HTR-8/SVneo (cell line): ENCODE measurements at places on chromosomes 12 and 14.

GRCh38 chr14:90093942-90094595 is 32.3 kb downstream of the KCNK13 start:
- DNase-seq: no peak

GRCh38 chr12:92971859-92972524 is 42.9 kb upstream of the EEA1 start:
- DNase-seq: no peak

- DNase-seq: no peak
Measured at GRCh38 chr14:77026930-77027537, 1.5 kb downstream of the IRF2BPL start.

DNA sequence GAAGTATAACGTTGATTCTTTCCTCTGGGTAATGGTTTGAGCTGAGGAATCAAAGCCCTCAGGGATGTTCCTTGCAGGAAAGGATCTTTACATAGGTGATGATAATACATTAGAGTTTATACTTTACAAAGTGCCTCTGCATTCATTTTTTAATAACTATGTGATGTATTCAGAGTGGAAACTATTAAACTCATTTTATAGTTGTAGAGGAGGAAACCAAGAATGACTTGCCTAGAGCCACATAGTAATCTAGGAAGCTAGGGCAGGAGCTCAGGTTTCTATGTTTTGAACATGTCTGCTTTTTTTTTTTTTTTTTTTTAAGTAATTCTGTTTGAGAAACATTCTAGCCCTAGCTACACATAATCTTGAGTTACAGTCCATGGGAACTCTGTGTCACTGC is 117.3 kb downstream of the TXNDC16 start:
- DNase-seq: no peak

- DNase-seq: no peak
Measured at GRCh38 chr14:68269136-68269927, 449.8 kb downstream of the RAD51B start.

DNA sequence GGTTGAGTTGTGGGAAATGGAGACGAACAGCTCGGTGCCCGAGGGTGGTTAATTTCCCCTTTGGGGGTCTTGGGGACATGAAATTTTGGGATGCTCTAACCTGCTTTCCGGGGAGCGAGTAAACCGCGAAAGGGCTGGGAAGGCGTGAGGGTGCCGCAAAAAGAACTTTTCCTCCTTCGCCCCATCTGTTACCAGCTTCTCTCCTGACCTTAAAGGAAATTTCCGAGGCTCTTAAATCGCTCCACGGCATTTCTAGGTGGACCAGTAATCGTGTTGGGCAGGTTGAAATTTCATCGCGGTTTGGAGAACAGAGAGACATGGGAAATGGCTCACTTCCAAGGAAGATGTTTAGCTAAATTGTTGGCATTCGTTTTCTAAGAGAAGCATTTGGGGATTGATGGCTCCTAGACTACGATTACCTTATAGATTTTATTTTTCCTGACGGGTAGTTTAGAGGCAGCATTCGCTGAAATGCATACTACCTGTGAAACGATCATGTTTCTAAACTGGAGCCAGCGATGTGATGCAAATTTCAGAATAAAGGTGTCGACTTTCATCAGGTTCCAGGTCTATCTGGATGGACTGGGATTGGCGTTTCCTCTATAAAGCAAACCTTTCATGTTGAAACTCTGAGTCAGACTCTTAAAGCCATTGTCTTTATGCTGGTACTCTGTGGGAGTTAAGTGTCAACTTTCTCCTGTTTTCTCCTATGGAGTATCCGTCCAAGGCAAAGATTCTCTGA is 414.5 kb downstream of the PCNX1 start:
- DNase-seq: peak; percentile 83

- DNase-seq: no peak
Measured at GRCh38 chr14:95293449-95293848, 26.3 kb downstream of the CLMN start.

GRCh38 chr12:17975763-17976162 is 114.2 kb downstream of the RERGL start:
- no peak for DNase-seq
